Gastrocnemius medialis (tissue), 4 donors: ENCODE measurements at places on chromosomes 16 and 17.
A peak's percentile ranks its signal among the peaks of the same experiment; 100 is the strongest.

DNA sequence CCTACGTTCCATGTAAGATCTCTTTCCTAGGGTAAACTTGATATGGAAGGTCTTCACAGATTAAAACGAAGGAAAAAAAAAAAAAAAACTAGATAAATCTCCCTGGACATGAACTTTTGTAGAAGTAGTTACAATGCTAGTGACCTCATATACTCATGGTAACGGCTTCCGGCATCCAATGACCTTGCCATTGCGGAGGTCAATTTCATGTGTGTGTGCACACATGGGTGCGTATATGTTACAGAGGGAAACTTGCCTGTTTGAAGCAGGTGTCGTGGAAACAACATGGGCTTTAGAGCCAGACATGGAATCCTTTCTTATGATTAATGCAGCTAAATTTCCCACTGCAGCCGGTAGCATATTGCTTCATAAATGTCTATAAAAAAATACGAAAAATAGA lies 435.5 kb downstream of the MAF start:
- no peak for DNase-seq

DNA sequence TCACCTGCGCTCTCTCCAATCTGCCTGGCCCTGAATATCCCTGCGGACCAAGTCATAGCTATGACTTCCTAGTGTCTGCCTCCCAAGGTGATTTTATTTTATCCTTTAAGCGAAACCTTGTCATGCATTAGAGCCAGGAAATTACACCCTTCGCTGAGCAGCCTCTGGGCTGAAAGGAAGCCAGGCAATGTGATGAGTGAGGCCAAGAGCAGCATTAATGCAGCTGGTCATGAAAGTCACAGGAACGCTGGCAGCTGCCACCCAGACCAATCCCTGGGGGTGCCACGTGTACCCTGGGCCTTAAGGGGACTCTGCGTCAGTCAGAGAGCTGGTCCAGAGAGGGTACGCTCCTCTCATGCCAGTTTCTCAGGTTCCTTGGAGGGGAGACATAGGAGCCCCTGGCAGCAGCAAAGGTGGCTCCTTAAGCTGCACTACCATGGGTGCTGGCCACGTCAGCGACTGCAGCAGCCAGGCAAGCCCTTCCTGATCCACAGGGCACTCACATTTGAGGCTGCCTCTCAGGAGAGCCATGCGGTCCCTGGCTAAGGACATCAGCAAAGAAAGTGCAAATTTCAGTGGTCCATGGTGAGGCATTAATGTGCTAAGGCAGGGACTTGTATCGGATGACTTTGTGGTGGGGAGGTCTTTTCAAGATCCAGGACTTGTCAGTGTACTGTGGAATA lies 42.7 kb upstream of the WSCD1 start:
- no peak for DNase-seq

- no peak for DNase-seq
Measured at GRCh38 chr16:9434659-9435058, 343.2 kb downstream of the HAPSTR1 start.

- peak; percentile 80 for DNase-seq
Measured at GRCh38 chr17:40338941-40339649, 25.4 kb downstream of the GJD3 start.

DNA sequence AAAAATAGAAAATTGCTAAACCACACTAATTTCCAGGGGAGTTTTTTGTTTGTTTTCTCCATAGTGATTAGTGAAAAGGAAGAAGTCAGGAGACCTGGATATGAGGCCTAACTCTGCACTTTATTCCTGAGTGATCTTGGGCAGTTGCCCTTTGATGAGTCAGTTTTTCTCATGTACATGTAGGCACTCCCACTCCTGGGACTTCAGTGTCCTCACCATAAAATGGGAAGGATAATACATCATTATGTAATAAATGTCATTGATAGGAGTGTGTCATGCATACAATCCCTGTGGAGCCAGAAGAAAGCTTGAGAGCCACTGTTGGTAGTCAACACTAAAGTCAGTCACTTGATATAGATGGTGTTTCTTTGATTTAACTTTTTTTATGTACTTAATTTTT lies 32.5 kb downstream of the WIPF2 start:
- peak; percentile 29 for DNase-seq

DNA sequence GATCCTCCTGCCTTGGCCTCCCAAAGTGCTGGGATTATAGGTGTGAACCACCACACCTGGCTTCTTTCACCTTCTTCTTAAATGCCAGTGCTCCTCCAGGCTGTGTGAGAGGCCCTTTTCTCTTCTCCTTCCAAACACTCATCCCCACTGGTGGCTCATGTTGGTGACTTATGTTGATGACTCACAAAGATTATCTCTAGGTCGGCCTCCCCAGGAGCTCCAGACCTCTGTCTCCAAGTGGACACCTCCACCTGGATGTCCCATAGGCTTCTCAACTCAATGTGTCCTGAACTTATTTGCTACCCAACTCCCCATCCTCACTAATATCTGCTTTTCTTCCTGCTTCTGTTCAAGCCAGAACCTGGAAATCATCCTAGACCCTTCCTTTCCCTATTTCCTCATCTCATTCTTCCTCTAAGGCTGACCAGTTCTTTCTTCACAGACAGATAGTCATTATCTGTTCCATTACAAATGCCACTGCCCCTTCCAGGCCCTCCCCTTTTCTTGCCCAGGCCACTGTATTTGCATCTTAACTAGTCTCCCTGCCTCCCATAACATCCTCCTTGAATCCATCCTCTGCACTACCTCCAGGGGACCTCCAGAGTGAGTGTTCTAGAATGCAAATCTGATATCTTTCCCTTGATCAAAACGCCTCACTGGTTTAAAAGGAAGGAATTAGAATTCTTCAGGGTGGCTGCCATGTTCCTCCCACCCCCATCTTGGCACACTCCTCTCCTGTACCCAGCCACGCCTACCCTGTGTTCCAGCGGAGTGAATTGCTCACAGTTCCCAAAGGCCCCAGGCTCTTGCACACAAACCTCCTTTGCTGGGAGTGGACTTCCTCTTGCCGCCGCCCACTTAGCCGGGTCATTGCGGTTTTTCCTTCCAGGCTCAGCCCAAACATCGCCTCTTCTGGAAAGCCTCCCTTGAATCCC lies 34.8 kb upstream of the FBXO47 start:
- peak; percentile 63 for DNase-seq

GRCh38 chr16:81546781-81547180 lies 102.2 kb downstream of the CMIP start:
- no peak for DNase-seq

DNA sequence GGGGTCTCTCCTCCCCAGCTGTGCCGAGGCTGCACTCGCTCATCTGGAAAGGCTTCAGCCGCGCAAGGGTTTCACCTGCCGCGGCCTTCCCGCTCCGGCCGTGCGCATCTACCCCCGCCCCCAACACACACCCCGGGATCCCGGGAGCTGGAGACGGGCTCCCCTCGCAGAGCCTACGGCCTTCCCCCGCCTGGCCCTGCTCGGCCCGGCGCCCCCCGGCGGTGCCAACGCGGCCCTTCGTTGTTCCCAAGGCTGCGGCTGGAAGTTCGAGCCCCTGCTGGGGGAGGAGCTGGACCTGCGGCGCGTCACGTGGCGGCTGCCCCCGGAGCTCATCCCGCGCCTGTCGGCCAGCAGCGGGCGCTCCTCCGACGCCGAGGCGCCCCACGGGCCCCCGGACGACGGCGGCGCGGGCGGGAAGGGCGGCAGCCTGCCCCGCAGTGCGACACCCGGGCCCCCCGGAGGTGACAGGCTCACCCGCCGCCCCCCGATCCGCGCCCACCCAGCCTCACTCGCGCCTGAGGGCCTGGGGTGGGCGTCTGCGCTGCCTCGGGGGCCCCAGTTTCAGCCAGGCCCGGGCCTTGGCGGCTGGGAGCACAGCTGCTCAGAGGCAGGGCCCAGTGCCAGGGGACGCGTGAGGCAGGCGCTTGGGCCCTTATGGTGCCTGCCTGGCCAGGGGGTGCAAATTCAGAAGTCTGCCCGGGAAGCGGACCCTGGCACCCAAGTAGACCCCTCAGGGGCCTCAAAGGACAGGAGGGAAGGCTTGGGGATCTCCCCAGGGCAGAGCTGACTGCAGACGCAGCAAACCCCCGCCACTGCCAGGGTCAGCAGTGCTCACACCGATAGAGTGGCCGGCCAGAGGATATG lies 11.2 kb downstream of the GALK1 start:
- DNase-seq, result peak; percentile 48

GRCh38 chr17:18185391-18185790 lies 1.8 kb downstream of the ALKBH5 start:
- no peak for DNase-seq
